ENCODE measurements at places on chromosomes 1 and 21.

GRCh38 chr1:51303315-51303714 is 27.0 kb downstream of the TTC39A start:
- no peak for DNase-seq

GRCh38 chr1:8701794-8702471 is 115.5 kb downstream of the RERE start:
- peak; percentile 59 for DNase-seq

DNA sequence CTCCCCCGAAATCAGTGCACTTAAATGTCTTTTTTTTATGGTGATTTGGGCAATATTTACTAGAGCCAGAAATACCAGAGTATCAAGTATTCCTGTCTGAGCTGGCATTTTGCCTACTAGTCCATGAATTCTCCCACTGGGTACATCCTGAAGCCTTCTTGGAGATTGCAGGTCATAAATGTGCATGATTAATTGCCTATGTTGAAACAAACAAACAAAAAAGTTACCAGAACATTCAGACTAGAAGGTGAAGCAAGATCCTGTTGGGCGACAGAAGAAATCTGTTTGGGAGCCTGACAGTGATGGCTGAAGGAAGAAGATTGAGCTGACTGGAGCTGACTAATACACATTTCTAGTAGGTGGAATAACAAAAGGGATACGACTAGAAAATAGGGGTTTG is 127.4 kb upstream of the NRIP1 start:
- no peak for DNase-seq

- no peak for DNase-seq
Observed at GRCh38 chr21:28455253-28455600, 537.5 kb downstream of the LTN1 start.

DNA sequence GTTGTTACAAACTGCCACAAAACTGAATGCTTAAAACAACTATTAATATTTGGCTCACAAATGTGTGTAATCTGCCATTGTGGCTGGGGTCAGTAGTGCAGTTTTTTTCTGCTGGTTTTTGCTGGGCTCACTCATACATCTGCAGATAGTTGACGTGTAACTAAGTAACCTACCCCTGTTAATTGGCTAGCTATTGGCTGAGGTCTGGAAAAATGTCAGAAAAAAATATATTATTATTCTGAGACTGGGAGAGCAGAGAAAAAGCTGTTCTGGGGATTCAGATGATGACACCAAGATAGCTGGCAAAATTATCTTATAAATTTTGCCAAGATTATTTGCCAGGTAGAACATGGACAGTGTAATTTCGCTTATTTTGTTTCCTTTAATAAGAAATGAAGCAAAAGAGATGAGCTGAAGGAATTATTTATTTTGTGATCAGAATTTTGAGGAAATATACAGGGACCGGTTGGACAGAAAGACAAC is 616.1 kb upstream of the ADAMTS5 start:
- no peak for DNase-seq

DNA sequence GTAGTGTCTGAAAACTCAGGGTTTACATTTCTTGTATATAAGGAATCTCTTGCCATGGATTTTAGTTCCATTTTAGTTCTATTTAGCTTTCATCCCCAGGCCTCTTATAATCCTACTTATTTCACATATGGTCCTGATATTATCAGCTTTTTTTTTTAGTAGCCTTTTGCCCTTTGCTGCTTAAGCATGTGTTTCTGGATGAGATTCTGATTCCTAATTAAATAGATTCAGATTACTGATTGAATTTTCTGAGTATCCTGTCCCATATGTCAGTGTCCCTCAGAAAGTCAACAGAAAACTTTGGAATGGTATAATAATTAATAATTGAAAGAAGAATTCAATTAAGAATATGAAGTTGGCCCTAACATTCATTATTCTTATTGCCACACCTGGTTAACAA is 134.7 kb upstream of the HOOK1 start:
- DNase-seq: no peak
